ENCODE measurements at places on chromosomes 5 and 9. TPM values are rescaled to one million over a fixed set of nuclear protein-coding genes. Genes with fewer than 3 reads are reported as not detected.

The OLFM1 gene
- not detected for total RNA-seq

The ABLIM3 gene
- total RNA-seq: not detected

The MARVELD2 gene
- 0.11 TPM for total RNA-seq

The CAVIN4 gene
- total RNA-seq: 0.67 TPM

DNA sequence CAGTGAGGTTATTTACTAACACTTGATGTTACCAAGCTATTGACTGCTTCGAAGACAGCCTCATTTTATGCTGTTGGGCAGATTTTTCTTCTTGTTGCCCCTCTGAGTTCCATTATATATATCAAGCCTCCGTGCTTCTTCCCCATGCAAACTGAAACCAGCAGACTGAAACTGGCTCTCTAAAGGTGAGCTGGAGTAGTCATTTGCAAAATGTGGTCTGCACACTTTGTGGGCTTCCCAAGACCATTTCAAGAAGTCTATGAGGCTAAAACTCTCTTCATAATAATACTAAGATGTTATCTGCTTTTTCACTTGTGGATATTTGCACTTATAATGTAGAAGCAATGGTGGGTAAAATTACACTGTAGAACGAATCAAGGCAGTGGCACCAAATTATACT is 13.9 kb downstream of the SLC36A1 start:
- peaks cover 14% of the 10 kb centered on the region for H3K36me3 ChIP-seq
- H3K27me3 ChIP-seq: no peaks in the 10 kb centered on the region
- no peaks in the 10 kb centered on the region for H3K4me1 ChIP-seq
- H3K27ac ChIP-seq: no peak overlapping the region

DNA sequence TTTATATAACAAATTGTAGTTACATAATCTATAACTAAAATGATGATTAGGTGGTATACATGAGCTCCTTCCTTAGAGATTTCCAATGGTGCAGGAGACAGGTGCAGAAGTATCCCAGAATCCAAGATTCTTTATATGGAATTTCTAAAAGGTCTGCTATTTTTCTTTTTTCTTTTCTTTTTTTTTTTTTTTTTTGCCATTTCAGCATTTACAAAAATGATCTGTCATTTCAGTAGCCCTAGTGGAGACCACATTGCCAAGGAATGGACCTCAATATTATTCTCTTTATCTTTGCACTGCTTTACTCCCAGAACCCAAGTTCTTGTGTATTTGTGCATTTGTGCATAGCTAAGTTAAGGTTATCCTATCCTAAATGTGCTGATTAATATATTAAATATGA is 61.7 kb downstream of the MRPS30 start:
- no peak overlapping the region for H3K4me3 ChIP-seq
- no peak for DNase-seq
- H3K27me3 ChIP-seq: no peaks in the 10 kb centered on the region
- no peak overlapping the region for H3K27ac ChIP-seq
- no peaks in the 10 kb centered on the region for H3K4me1 ChIP-seq
- H3K36me3 ChIP-seq: no peaks in the 10 kb centered on the region

GRCh38 chr9:130918826-130919558 is 20.1 kb downstream of the FIBCD1 start:
- H3K27ac ChIP-seq: no peak overlapping the region
- no peak for DNase-seq
- no peaks in the 10 kb centered on the region for H3K36me3 ChIP-seq
- no peaks in the 10 kb centered on the region for H3K27me3 ChIP-seq
- no peaks in the 10 kb centered on the region for H3K4me1 ChIP-seq
- no peak overlapping the region for H3K4me3 ChIP-seq

GRCh38 chr9:18493451-18493993 is 19.6 kb downstream of the ADAMTSL1 start:
- H3K27me3 ChIP-seq: no peaks in the 10 kb centered on the region
- no peak overlapping the region for H3K27ac ChIP-seq
- no peak overlapping the region for H3K4me3 ChIP-seq
- DNase-seq: no peak

DNA sequence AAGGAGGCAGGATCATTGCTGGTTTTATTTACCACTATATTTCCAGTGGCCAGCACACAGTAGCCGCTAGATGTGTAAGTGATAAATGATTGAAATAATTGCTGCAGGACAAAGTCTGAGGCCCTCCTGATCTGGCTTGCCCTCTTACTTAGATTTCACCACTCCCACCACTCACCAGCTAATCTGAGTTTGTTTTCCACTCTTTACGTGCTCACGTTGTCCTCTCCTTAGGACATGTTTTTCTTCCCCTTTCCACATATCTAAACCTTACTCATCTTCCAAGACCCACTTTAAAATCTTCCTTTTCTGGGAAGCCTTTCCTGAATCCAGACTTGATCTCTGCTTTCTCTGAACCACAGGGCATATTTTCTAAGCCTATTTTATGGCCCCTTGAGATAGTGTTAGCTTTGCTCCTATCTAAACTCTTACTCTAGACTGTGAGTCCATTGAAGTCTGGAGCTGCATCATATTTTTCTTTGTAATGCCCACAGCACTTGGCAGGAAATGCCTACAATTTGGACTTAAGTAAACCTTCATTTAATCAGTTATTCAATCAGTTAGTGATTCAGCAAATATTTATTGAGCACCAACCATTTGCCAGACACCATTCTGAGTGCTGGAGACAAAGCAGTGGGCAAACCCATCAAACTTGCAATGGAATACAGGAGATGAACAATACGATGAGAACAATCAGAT is 2.4 kb downstream of the TLR4 start:
- peaks cover 26% of the 10 kb centered on the region for H3K4me1 ChIP-seq
- DNase-seq: no peak
- no peaks in the 10 kb centered on the region for H3K36me3 ChIP-seq
- no peak overlapping the region for H3K4me3 ChIP-seq
- no peaks in the 10 kb centered on the region for H3K27me3 ChIP-seq

GRCh38 chr5:93584596-93585040 is 1.6 kb downstream of the NR2F1 start:
- no peaks in the 10 kb centered on the region for H3K36me3 ChIP-seq
- H3K27me3 ChIP-seq: peaks cover 4% of the 10 kb centered on the region
- H3K4me3 ChIP-seq: peak overlapping the region; percentile 65
- H3K27ac ChIP-seq: no peak overlapping the region

GRCh38 chr5:155921621-155922020 is 405.3 kb upstream of the SGCD start:
- H3K36me3 ChIP-seq: no peaks in the 10 kb centered on the region
- H3K4me1 ChIP-seq: no peaks in the 10 kb centered on the region
- H3K27ac ChIP-seq: no peak overlapping the region
- no peak overlapping the region for H3K4me3 ChIP-seq
- DNase-seq: no peak
- H3K27me3 ChIP-seq: no peaks in the 10 kb centered on the region

GRCh38 chr5:32445831-32446614 is 1.5 kb upstream of the ZFR start:
- DNase-seq: no peak
- peaks cover 32% of the 10 kb centered on the region for H3K4me1 ChIP-seq
- peaks cover 7% of the 10 kb centered on the region for H3K36me3 ChIP-seq
- no peak overlapping the region for H3K4me3 ChIP-seq
- no peak overlapping the region for H3K27ac ChIP-seq

DNA sequence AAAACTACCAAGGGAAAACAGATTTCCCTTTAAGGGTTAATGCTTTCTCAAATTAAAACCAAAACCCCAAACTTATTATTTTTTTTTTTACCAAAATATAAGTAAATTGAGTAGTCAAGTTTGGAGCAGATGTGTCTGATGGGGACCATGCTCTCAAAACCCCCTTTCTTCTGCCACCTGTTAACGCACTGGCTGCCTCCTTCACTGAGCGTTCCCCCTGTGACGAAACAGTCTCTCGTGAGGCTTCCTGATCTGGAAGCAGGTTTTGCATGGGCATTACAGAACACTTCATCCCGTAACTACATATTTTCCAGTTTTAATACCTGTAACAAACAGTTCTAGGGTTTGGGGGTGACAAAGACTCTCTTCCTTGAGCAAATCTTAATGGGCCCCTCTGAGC is 59.4 kb downstream of the ANKH start:
- H3K4me1 ChIP-seq: no peaks in the 10 kb centered on the region
- no peaks in the 10 kb centered on the region for H3K27me3 ChIP-seq
- H3K36me3 ChIP-seq: no peaks in the 10 kb centered on the region
- no peak overlapping the region for H3K27ac ChIP-seq

- H3K4me3 ChIP-seq: no peak overlapping the region
- H3K4me1 ChIP-seq: no peaks in the 10 kb centered on the region
- H3K27ac ChIP-seq: no peak overlapping the region
- DNase-seq: no peak
- H3K36me3 ChIP-seq: no peaks in the 10 kb centered on the region
Measured at GRCh38 chr9:126038790-126039189, 287.8 kb upstream of the MVB12B start.

DNA sequence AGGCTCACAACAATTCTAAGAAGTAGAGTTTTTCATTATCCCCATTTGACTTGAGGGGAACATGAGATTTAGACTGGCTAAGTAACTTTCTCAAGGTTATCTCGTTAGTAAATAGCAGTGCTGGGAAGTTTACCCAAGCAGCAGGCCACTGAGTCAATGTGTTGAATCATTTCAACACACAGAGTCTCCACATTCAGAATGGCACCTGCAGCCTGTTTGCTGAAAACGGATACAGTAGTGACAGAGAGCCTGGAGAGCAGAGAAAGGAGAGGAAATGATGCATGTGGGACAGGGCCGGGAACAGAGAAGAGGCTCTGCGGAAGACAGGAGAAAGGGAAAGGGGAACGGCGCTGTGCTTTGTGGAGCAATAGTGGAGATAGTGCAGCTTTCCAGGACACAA is 33.5 kb upstream of the ZSWIM6 start:
- no peak overlapping the region for H3K4me3 ChIP-seq
- no peaks in the 10 kb centered on the region for H3K27me3 ChIP-seq
- no peaks in the 10 kb centered on the region for H3K36me3 ChIP-seq
- H3K4me1 ChIP-seq: no peaks in the 10 kb centered on the region
- DNase-seq: no peak

- no peak overlapping the region for H3K27ac ChIP-seq
- no peaks in the 10 kb centered on the region for H3K27me3 ChIP-seq
- H3K36me3 ChIP-seq: no peaks in the 10 kb centered on the region
- no peak overlapping the region for H3K4me3 ChIP-seq
Measured at GRCh38 chr5:124952079-124952478, 205.6 kb upstream of the ZNF608 start.

GRCh38 chr9:32644698-32645097 is 9.2 kb upstream of the TAF1L start:
- H3K27ac ChIP-seq: no peak overlapping the region
- no peaks in the 10 kb centered on the region for H3K36me3 ChIP-seq
- no peak for DNase-seq
- no peak overlapping the region for H3K4me3 ChIP-seq

DNA sequence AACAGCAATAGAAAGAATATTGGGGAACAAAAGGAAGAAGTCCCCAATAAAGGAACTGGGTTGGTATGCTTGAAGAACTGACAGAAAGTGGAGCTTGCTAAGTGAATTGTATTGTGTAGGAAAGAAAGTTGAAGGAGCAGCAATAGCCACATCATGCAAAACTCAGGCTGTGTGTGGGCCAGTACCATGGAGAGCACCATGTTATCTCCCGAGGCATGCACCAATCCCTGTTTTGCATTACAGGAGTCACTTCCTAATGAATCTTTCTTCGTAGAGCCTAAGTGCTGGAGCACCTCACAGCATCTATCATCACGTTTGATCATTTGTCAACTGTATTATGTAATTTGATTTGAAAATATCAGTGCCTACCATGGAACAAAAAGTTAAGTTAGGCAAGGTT is 137.7 kb upstream of the NMUR2 start:
- no peaks in the 10 kb centered on the region for H3K4me1 ChIP-seq
- no peak for DNase-seq
- no peak overlapping the region for H3K4me3 ChIP-seq
- H3K27ac ChIP-seq: no peak overlapping the region

DNA sequence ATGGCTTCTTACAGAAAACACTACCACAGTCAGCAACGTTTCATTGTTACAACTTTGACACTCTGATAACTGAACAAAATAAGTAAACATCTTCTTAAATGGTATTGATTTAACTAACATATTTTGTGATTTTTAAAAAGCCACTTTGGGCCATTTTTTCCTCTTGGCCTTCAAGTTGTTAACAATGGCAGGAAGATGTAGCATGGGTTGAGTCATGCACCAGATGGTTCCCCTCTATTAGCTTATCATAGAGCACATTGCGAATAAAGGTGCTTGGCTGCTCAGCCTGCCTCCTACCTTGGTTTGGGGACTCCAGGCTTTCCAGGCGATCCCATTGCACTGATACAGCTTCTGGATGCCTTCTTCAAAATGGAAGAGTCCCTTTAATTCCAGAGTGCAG is 24.1 kb upstream of the CER1 start:
- no peak for DNase-seq
- H3K27ac ChIP-seq: no peak overlapping the region
- no peaks in the 10 kb centered on the region for H3K36me3 ChIP-seq
- H3K4me3 ChIP-seq: no peak overlapping the region
- H3K27me3 ChIP-seq: no peaks in the 10 kb centered on the region

DNA sequence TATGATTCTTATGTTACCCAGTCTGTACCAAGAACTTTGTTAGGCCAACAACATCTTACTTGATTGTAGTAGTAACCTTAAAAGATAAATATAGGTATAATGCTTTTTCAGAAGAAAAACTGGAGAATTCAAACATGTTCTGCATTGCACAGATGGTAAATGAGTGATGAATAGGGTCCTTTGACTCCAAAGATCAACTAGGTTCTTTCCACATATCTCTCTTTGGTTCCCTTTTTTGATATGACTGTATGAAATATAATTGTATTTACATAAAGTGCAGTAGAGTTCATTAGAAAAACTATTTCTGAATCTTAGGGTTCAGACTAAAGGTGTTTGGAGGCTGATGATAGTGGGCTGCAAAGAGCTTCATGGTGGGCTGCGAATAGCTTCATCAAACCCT is 150.5 kb upstream of the CDKN2B start:
- DNase-seq: no peak
- H3K4me1 ChIP-seq: peaks cover 3% of the 10 kb centered on the region
- no peak overlapping the region for H3K27ac ChIP-seq
- no peak overlapping the region for H3K4me3 ChIP-seq
- 0 out of 2 replicates have a peak, but pooled peaks cover 3% of the 10 kb centered on the region for H3K27me3 ChIP-seq

DNA sequence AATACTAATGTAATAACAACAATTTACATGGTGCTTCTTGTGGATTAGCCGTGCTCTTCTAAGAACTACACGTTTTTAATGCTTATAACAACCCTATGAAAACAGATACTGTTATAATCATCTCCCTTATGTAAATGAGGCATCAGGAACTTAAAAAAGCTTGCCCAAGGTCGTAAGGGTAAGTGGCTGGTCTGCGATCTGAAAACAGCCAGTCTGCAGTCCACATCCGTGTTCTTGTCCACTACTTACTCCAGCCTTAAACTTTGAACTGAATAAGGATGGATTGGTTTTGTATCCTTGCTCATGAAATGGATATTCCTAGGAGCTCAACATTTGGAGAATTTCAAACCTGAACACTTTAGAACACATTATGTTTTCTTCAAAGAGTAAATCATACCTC is 26.7 kb downstream of the PAM start:
- H3K4me1 ChIP-seq: no peaks in the 10 kb centered on the region
- no peaks in the 10 kb centered on the region for H3K27me3 ChIP-seq
- no peak overlapping the region for H3K27ac ChIP-seq
- no peaks in the 10 kb centered on the region for H3K36me3 ChIP-seq
- no peak for DNase-seq
- H3K4me3 ChIP-seq: no peak overlapping the region

All from Karpas-422 (cell line).